ENCODE measurements at places on chromosomes 7 and 10.
A peak's percentile ranks its signal among the peaks of the same experiment; 100 is the strongest.

GRCh38 chr7:44849885-44850544 lies 2.1 kb upstream of the H2AZ2 start:
- no peak for DNase-seq

- no peak for DNase-seq
Measured at GRCh38 chr7:925601-926000, 28.9 kb downstream of the ADAP1 start.

GRCh38 chr7:139589474-139589873 lies 66.0 kb downstream of the CLEC2L start:
- no peak for DNase-seq

DNA sequence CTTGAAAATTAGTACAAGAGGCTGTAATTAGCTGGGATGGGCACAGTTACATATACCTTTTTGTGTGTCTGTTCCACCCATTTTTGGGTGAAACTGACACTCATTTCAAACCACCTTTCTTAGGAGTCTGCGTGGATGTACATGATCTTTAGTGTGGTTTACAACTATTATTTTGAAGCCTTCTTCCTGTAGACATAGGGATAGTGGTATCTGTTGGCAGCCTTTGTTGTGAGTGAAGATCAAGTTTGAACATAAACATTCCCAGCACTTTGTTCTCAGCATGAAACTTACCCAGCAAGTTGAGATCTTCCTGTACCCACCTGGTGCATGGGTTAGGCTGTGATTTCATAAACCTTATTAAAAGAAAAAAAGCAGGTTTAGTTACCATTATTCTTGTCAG lies 2.0 kb downstream of the BAG3 start:
- DNase-seq = no peak

DNA sequence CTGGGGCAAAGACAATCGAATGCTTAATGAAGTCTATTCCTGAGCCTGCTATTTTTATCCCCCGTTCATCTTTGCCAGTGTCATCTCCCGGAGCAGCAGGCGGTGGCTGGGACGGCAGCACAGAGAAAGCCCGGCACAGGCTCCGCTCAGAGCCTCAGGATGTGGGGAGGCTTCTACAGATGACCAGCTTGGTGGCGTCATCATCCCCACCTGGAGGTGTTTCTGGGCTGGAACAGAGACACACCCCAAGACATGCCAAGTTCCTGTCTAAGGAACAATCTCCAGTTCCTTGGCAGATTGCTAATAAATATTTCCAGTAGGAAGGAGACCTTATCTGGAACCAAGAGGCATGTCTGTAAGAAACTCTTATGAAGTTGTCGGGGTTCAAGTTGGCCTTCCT lies 552.4 kb upstream of the MGMT start:
- DNase-seq = peak; percentile 57

DNA sequence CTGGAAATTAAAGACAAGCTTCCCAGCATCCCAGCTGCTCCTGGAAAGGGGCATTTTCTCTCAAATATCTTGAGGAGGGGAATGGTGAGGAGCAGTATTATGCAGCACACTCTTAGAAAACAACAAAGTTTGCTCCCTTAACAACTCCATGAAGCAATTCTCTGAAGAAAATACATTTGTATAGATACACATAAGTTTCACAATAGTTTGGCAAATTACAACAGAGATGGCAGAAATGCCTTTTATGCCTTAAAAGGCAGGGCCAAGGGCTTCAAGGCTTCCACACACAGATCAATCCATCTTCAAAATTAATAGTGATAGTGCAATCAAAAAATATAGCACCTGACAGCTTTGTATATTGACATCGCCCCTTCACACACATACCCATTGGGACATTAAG lies 12.2 kb downstream of the DGKI start:
- no peak for DNase-seq

All from heart left ventricle (tissue), 16 donors.